NCI-H1105 (cell line): ENCODE measurements at places on chromosomes 4 and X.

DNA sequence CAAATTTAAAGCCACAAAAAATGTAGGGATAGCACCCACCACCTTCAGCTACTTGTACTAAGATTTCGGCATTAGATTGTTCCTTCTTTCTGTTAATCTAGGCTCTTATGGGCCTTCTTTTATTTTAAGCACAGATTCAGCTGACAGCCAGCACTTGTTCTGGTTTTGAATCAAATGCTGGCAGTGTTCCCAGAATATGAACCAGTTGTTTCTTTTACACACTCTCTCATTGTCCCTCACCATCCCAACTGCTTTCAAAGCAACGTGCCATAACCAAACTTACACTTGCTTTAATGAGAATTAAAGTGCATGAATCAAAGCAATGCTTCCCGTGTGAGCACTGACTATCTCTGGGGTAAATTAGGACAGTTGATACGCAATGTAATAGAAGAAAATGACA is 744.5 kb upstream of the FAM241A start:
- DNase-seq = peak; percentile 52

GRCh38 chrX:45851434-45851991 is 650.8 kb upstream of the DIPK2B start:
- DNase-seq = peak; percentile 33

DNA sequence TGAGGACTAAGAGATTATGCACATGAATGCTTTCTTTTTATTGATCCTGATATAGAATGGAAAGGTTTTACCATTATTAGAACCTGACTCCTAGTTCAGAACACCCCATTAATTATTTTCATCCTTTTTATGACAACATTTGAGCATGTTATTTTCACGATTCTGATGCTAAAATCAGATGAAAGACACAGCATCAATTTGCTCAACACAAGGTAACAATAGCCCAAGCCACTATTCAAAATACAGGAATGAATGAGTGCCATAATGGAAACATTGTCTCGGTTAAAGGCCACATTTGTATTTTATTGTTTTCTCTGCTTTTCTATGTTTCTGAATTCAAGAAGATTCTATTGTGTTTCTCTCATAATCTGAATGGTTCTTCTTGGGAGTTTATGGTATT is 126.3 kb upstream of the POF1B start:
- no peak for DNase-seq

DNA sequence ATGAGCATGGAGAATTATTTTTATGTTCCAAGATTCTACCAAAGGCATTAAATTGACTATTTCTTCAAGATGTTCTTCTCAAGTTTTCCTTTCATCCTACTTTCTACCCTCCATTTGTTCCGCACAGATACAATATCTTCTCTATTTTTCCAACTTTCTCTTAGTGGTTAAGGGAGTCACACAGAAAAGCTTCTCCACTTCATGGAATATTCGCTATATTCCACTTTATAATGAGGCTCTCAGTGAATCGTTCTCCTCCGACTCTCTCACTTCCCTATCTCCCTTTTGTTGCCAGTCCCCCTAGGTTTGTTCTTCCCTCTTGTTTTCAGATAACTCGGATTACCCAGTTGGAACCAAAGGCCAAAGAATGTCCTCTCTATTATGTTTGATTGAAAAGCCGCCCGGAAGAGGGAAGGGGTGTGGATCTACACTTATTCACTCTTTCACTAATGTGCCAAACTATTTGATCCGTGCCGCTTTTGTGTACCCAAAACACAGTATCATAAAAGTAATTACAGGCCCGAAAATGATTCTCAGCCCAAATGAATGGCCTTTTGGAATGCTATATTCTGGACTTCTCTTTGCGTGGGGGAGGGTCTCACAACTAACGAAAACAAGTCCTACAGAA is 1.2 kb downstream of the SH3D19 start:
- no peak for DNase-seq

DNA sequence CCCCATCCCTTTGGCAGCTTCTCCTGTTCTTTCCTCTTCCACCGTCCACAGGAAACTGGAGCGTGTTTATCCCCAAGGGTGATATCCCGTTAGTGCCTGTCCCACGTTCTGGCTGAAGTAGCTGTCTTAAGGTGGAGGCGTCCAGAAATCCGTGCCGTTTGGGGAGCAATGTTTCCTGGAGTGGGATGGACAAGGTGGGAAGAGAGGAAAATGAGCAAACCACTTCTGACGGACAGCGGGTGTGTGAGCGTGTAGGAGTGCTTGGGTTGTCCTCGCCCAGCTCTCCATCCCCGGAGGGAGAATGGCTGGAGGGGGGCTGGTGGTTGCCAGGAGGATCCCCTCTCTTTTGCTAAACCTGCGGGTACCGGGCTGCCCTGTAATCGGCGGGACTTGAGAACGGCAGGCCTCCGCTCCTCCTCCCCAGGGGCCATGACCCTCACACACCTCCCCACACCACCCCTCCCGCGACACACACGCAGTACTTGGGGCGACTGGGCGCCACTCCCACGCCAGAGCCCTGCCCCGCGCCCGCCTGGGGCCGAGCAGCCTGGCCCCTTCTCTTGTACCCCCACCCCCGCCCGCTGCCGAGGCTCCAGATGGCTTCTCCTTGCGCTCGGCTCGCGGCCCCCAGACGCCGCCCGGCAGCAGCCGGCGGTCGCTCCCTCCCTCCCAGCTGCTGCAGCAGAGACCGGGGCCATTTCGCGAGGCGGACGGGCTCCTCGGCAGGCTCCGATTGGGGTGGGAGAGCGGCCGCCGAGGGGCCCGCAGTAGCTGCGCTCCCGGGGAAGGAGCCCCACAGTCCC is 13.9 kb upstream of the PRDM8 start:
- DNase-seq = no peak

DNA sequence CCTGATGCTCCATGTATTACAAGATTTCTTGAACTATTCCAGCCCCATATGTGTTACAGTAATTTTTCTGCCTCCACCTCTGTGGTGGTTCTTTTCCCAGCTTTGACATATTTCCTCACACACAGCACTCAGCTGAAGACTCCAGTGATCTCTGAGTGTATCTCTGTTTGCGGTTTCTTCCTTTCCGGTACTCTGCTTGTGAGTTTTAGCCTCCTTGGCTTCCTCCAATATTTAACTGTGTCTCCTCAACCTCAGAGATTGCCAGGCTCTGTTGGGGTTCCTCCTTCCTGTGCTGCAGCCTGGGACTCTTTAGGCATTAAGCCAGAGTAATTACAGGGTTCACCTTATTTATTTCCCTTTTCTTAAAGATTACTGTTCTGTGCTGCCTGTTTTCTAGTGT is 73.2 kb downstream of the NFKB1 start:
- DNase-seq = no peak

DNA sequence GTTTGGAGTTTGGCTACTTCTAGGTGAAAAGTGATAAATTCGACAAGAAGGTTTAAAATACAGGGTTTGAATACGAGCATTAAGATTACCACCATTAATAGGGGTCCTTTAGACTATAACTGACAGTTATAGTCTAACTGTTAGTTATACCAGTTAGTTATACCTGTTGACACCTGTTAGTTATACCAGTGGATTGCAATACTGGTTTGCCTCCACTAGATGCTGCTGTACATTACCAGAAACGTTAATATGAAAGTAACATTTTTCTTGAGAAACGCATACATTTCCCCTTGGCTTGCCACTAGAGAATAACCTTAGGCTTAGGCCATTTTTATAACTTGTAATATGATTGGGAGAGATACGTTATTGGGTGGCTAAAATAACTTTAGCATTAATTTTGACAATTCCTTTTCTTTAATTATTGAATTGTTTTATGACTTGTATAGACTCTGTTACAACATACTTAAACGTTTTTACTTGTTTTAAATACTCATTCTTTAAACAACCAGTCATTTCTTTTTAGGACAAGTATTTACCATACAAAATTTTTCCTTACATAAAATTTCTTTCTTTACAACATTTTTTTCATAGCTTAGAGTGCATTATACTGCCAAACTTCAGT is 911.2 kb downstream of the FSTL5 start:
- DNase-seq = no peak

DNA sequence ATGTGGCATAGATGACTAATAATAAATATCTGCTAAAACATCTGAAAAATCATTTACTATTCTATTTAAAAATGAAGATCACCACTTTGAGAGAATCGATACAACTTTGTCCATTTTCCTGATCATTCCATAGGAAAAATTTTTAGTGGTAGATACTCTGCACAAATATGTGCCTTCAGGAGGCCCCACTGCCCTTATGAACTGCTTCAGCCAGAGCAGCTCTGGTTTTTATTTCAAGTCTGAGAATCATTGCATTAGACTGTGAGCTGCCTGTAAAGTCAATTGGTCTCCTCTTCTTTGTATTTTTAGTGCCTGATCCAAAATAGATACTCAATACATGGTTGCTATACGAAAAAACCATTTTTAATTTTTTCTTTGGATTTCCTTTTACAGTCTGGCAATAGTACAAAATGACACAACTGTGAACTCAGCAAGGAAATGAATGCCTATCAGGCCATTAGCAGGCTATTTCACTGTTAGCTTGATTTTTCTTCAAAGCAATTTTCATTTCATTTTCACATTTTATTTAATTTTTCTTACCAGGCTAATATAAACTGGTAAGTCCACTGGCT is 69.1 kb downstream of the SHISA3 start:
- no peak for DNase-seq

DNA sequence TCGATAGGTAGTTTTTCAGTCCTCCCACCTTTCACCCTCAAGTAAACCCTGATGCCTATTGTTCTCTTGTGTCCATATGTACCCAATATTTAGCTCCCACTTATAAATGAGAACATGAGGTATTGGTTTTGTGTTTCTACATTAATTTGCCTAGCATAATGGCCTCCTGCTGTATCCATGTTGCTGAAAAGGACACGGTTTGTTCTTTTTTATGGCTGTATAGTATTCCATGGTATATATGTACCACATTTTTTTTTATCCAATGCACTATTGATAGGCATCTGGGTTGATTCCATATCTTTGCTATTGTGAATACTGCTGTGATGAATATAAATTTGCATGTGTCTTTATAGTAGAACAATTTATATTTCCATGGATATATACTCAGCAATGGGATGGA is 199.2 kb downstream of the RAB28 start:
- DNase-seq = no peak

DNA sequence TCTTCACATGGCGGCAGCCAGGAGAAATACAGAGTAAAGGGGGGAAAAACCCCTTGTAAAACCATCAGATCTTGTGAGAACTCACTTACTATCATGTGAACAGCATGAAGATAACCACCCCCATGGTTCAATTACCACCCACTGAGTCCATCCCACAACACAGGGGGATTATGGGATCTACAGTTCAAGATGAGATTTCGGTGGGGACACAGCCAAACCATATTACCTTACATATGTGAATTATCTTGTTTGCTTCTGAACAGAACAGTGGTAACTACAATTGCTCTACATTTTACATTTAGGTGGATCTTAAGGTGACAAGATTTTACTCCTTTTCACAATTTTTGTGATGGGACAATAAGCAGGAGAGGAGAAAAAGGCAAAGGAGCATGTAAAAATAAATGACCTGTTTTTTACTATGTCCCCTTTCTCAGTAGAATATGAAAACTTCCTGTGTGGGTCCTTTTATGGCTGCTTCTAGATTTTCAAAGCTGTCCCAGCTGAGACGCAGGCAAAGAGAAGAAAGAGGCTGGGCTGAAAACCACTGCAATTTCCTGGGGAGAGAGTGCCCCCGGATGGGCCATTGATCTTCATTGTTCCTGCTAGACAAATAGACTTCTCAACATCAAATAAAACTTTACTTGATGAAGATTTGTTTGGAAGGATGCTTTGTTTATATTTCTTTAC is 45.9 kb upstream of the PGM2 start:
- DNase-seq = no peak

DNA sequence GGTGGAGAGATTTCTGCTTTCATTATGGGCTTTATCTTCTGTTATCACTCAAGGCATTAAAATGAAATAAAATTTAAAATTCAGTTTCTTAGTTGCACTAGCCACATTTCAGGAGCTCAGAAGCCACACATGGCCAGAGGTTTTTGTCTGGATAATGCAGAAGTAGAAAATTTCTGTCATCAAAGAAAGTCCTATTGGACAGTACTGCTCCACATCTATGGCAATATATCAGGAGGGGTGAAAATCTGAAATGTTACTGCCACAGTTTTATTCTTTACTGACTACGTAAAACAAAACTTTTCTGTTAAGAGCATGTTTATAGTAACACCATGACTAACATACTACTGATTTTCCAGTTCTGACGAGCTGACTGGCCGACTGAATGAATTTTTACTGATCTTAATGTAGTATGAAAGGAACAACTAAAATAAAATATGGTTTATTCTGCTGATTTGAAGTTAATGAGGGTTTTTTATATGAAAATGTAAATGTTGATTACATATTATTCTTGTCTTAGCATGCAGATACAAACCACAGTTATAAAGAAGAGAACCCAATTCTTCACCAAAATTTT is 264.0 kb upstream of the HAND2 start:
- no peak for DNase-seq

DNA sequence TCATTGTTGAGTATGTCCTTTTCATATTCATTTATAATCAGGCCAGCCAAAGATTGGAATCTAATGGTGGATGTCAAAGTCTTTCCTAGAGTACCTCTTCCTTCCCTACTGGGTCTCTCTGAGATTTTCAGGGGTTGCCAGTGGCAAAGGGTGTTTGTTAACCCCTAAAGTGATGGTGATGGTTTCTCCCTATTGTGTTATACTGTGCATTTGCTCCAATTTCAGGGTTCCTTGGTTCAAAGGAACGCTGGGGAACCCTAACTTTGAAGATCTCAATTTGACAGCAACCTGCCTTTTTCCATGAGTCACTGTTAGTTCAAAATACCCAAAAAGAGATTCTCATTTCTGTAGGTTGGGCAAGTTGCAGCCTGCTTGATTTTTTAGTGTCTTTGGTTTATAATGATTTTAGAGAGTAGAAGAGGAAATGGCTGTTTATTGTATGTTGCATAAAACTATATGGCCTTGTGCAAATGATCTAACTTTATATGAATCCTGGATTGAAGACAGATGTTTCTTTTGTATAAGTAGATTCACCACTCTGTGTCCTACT is 23.0 kb downstream of the GAB1 start:
- DNase-seq = no peak

DNA sequence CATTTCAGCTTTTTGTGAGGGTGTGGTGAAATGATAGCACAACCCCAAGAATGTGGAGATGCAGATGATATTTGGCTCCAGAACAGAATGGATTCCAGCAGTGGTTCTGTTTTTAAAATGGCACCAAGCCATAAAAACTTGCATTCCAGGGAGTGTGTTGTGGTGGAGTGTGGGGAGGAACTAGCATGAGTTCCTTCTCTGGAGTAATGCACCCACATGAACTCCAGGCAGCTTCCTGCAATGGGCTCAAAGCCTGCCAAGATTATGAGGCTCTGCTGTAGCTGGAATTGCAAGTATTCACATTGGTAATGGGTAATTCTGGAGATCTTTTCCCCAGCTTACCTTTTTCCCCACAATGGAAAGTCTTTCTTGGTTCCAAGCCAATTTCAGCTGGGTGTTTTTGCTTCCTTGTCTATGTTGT is 161.4 kb downstream of the RAB28 start:
- DNase-seq = no peak
